Nucleus accumbens (tissue), 56 donors: ENCODE measurements at places on chromosomes 13 and 19.

- DNase-seq = peak; percentile 44
These were observed 10.8 kb downstream of the SLC35E1 start for GRCh38 chr19:16561382-16561781.

GRCh38 chr13:98504371-98504963 lies 72.4 kb downstream of the STK24 start:
- DNase-seq = no peak

GRCh38 chr13:20669162-20669561 lies 34.3 kb upstream of the IL17D start:
- DNase-seq = no peak

DNA sequence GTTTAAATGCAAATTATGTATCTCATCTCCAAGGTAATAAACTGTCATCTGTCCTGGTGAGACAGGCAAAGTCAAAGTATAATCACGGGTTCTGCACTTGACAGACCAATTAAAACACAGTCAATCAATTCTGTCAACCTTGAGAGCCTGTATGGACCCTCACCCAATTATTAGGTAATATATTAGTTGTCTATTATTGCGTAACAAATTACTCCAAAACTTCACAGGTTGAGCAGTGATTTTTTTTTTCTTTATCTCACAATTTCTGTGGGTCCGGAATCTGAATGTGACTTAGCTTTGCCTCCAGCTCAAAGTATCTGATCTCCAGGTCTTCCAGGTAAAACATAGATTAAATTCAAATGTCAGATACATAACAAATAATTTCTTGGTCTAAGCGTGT lies 707.4 kb upstream of the ARGLU1 start:
- no peak for DNase-seq
